ENCODE measurements at places on chromosomes 13 and 19. TPM values are rescaled to one million over a fixed set of nuclear protein-coding genes. Genes with fewer than 3 reads are reported as not detected.

MISP gene
- not detected for total RNA-seq

ZNF91 gene
- total RNA-seq: 22.4 TPM

PALM3 gene
- total RNA-seq: 0.65 TPM

UHRF1 gene
- 142 TPM for total RNA-seq

FUT1 gene
- 0.54 TPM for total RNA-seq

KLK8 gene
- total RNA-seq: not detected

CYP2A7 gene
- total RNA-seq: not detected

ACTMAP gene
- total RNA-seq: 9.5 TPM

FXYD3 gene
- not detected for total RNA-seq

EID2 gene
- total RNA-seq: 17.0 TPM

TTC9B gene
- total RNA-seq: not detected

PSG6 gene
- total RNA-seq: not detected

LIG4 gene
- total RNA-seq: 11.2 TPM

FAAP24 gene
- total RNA-seq: 10.7 TPM

CNFN gene
- total RNA-seq: not detected

RNF225 gene
- total RNA-seq: 1.6 TPM

ZNF415 gene
- 0.21 TPM for total RNA-seq

ARRDC5 gene
- total RNA-seq: 0.57 TPM

RFPL4A gene
- not detected for total RNA-seq

PSG7 gene
- total RNA-seq: not detected

OR7A5 gene
- not detected for total RNA-seq

PGLYRP1 gene
- not detected for total RNA-seq

ZNF583 gene
- total RNA-seq: 1.4 TPM

DPRX gene
- not detected for total RNA-seq

CBARP gene
- 1.8 TPM for total RNA-seq

ETV2 gene
- 0.98 TPM for total RNA-seq

ZNF534 gene
- not detected for total RNA-seq

PEG3 gene
- total RNA-seq: not detected

IRGQ gene
- 33.5 TPM for total RNA-seq

TMEM238 gene
- total RNA-seq: 9.7 TPM

Measured in activated T-helper 1 cell treated with anti-CD3 and anti-CD28 coated beads, Interleukin-12 subunit alpha, Interleukin-12 subunit beta, Interleukin-2, Interleukin-4 antibody, amounts not matched to agents 30 ng/mL and 10 ng/mL and 1 ng/mL, durations not matched to agents 14 hours and 24 hours and 36 hours (primary cell).